ENCODE measurements at places on chromosomes 1 and 21.

- no peak for ATAC-seq
Measured at GRCh38 chr1:115977499-115978258, 1.4 kb downstream of the SLC22A15 start.

DNA sequence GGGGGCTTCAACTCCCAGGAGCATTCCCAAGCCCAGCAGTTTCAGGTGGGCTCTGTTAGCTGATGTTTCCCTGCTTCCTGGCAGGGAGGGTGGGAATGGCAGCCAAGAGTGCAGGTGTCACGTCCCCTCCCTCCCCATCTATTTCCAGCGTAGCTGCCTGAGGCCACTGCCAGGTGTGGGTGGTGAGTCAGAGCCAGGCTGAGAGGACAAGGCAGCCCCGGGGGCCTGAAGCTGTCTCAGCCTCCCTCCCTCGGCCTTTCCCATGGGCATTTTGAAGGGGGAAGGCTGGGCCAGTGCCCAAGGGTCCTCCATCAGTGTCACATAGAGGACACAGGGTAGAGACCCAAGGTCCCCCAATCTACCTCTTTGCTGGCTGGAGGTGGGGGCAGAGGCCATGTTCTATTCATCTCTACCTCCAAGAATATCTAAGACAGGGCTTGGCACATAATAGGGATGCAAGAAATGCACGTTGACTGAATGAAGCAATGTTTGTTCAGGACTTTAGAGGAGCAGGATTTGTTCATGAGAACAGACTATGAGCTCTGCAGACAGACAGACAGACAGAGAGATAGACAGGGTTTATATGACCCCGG, 34.4 kb upstream of the ID3 start:
- no peak for ATAC-seq

GRCh38 chr21:42597487-42598158, 55.8 kb upstream of the PDE9A start:
- ATAC-seq: no peak

DNA sequence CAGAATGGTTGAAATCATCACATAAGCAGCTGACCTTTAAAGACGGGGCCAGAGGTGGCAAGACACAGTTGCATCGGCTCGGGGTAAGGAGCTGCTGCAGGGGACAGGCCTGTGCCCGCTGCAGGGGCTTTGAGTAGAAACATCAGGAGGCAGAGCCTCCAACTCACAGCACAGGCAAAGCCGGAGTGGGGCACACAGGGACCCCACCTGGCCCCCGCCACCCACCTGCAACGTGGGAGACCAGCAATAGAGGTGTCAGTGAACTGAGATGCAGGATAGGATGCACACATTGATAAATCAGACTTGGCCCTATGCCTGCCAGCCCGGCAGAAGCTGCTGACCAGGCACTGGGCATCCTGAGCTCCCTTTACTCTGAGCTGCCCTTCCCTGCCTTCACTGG, 257.2 kb downstream of the NPHP4 start:
- no peak for ATAC-seq

DNA sequence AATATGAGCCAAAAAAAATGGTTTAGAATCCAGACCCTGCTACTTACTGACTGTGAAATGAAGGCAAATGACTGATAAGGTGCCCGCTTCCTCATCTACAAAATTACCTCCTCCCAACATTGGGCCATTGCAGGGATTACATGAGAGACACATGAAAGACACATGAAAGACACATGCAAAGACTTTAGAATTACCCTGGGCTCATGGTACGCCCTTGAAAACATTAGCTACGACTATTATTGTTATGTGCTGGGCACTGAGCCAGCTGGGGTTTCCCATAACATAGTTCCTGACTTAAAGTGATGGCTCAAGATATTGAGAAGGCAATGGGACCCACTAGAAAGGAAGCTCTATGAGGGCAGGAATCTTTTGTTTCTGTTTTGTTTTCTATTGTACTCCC, 43.7 kb upstream of the KANK4 start:
- ATAC-seq: no peak

- ATAC-seq: peak; percentile 39
Measured at GRCh38 chr1:234597894-234598293, 12.1 kb downstream of the IRF2BP2 start.

DNA sequence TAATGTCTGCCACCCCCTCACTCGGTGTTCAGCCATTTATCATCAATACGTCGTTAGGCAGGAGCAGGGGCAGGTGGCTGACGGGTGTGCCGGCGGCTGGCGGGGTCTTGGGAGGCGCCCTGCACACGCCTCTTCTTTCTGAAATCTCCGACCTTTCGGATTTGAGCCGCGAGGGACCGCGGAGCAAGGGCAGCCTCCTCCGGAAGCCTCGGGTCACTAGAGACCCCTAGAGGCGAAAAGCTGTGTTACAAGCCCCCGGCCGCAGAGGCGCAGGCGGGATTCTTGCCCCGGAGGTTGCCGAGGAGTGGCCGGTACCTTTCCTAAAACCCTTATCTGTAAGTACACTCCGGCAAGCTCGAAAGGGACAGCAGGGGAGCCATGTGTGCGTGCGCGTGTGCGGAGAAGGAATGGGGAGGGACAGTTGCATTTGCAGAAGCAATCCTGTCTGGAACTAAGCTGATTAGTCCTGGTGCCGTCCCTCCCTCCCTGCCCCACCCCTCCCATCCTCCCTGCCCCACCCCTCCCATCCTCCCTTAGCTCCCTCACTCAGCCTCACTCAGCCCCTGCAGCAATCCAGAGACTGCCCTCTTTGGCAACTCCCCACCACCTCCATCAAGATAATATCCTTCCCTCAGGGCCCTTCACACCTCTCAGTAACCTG, 11.0 kb downstream of the BRINP2 start:
- ATAC-seq: peak; percentile 60

GRCh38 chr1:27940297-27940696, 5.5 kb downstream of the SMPDL3B start:
- no peak for ATAC-seq

- ATAC-seq: no peak
Measured at GRCh38 chr1:65979136-65980044, 186.7 kb downstream of the PDE4B start.

GRCh38 chr1:178664278-178664677, 60.8 kb upstream of the RALGPS2 start:
- peak; percentile 93 for ATAC-seq

DNA sequence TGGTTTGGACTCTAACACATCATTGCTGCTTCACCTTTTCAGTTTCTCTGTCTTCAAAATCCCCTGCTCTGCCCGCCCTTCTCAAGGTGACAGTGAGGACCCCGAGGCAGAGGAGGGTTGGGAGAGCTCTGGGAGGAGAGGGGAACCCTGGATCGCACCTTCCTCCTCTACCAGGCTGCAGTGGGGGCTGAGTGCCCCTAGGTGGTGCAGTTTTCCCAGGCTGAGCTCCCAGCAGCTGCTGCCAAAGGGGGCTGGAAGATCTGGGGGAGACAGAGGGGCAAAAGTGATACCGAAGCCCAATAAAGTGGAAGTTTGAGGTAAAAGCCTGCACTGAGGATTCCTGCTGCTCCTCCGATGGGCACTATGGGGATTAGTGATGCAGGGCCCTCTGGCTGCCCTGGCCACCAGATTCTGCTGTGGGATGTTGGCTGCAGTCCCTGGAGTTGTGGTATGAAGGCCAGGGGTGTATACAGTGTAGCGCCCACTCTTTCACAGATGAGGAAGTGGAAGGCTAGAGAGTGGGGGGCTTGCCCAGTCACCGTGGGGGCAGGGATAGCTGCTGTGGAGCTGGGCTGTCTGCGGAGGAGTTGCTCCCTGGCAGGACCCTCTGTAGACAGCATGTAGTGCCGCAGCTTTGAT, 40.7 kb upstream of the SCMH1 start:
- ATAC-seq: no peak

- ATAC-seq: no peak
Measured at GRCh38 chr1:210377731-210378333, 49.1 kb downstream of the HHAT start.

DNA sequence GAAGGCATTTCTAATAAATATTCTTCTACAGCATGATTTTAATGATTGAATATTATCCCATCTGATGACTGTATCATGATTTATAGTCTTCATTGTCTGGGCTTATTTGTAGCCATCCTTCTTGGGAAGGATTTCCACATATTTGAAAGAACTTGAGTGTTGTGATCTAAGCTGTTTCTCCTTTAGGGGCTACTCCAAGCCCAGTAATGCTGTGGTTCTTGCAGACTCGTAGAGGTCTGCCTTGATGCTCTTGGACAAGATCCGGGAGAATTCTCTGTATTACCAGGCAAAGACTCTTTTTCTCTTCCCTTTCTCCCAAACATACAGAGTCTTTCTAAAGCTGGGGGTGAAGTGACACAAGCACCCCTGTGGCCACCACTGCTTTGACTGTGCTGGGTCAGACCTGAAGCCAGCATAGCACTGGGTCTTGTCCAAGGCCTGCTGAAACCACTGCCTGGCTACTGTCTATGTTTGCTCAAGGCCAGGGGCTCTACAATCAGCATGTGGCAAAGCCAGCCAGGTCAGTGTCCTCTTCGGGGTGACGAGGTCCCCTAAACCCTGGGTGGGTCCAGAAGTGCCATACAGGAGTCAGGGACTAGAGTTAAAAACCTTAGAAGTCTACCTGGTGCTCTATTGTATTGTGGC, 107.4 kb downstream of the GIPC2 start:
- ATAC-seq: no peak

- no peak for ATAC-seq
Measured at GRCh38 chr1:56227886-56228285, 351.5 kb downstream of the PLPP3 start.

DNA sequence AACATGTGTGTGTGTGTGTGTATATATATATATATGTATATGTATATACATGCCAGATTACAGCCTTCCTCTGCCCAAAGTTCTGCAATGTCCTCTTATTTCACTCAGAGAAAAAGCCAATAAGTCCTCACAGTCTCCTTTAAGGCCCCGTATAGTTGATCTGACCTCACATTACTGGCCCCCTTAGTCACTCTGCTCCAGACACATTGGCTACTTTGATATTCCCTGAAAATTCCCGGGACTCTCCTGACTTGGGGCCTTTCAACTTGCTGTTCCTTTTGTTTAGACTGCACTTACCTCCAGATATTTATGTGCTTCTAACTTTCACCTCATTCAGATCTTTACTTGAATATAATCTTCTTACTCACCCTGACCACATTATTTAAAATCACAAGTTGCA, 4.2 kb upstream of the BSDC1 start:
- no peak for ATAC-seq

GRCh38 chr21:39125752-39126485, 57.3 kb downstream of the PSMG1 start:
- ATAC-seq: peak; percentile 67

- no peak for ATAC-seq
Measured at GRCh38 chr1:94178901-94179300, 58.0 kb upstream of the ABCA4 start.

GRCh38 chr1:246587606-246588005, 21.4 kb downstream of the CNST start:
- no peak for ATAC-seq

DNA sequence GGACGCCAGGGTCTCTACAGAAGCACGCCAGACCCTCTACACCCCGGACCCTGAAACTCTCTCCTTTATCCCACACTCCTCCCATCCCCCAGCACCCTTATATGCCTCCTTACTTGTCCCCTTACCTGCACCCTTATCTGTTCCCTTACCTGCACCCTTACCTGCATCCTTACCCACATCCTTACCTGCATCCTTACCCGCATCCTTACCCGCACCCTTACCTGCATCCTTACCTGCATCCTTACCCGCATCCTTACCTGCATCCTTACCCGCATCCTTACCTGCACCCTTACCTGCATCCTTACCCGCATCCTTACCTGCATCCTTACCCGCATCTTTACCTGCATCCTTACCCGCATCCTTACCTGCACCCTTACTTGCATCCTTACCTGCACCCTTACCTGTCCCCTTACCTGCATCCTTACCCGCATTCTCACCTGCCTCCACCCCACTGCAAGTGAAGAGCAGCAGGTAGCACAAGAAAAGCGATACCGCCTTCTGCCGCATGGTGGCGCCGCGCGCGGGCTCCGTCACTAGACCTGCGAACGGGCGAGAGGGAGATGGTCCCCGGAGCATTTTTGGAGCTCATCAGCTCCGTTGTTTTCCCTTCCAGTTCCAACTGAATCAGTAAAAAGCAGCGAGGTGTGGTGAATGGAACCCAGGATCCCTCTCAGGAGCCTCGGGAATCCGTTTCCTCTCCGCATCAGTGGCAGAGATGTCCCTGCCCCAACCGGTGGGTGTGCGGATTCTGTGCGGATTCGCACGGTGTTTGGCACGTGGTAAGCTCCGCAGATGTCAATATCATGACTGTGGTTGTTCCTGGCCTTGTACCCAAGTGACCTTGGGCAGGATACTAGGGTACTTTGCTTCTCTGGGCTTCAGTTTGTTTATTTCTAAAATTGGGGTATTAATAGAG, 2.9 kb downstream of the IFI6 start:
- ATAC-seq: peak; percentile 61

DNA sequence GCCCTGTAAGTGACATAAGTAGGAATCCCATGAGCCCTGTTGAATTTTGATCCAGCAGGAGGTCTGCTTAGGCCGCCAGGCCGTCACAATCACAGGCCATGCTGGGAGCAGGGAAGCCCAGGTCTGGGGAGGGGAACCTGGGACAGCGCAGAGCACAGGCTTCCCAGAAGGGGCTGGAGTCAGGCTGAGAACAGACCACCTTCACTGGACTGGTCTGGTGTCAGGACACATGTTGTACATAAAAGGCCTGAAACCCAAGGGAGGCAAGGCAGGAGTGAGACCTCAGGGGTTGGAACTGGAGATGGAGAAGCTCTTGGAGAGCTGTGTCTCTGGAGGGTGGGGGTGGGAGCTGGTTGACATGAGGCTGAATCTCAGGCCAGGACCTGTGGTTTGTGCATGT, 63.3 kb upstream of the ARTN start:
- no peak for ATAC-seq

DNA sequence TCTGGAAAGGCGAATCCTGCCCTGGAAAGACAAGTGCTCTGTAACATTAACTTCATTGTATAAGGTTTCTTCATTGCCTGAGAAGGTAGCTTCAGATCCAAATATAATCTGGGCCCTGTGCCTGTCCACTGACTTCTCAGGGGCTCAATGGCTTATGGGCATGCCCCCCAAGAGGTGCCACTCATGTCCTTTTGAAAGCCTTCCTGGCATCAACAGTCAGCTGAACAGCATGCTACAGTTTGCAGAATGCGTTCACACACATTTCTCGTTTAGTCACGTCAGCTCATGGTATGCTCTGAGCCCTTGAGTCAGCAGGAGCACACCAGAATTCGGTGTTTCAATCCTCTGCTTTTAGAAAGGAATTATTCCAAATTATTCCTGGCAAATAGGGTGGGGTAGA, 23.8 kb downstream of the TMCC2 start:
- ATAC-seq: no peak

GRCh38 chr1:95021805-95022643, 50.7 kb downstream of the ALG14 start:
- no peak for ATAC-seq

DNA sequence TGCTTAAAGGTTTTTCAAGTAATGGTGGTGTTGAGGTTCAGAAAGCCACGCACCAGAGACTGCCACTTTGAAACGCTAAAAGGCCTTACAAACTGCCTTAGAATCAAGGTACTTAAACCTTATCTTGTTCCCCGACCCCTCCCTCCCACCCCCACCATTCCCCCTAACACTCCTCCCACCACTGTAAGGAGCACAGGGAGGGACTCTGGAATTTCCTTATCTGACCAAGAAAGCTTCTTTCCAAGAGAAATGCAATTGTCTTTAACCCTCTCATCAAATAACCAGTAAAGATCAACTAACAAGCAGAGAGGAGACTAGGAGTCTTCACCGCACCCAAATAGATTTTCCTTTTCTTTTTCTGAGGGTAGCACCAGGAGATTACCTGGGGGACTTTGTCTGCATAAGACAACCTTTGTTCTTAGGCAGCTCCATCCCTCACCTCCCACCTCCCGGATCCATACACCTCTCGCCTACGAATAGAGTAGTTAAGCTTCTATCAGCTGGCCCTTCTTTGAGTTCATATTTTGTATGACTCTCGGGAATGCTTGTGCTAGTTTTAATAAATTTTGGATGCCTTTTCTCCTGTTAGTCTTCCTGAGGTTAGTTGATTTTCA, 137.7 kb upstream of the ADGRL2 start:
- ATAC-seq: no peak

Measured in stimulated activated memory B cell treated with anti-CD40 and anti-IgM and Interleukin-4, amounts not matched to agents 10 μg/mL and 1 μg/mL and 100 μg/mL, for 72 hours (primary cell).